ENCODE measurements at places on chromosomes 2 and 18.

DNA sequence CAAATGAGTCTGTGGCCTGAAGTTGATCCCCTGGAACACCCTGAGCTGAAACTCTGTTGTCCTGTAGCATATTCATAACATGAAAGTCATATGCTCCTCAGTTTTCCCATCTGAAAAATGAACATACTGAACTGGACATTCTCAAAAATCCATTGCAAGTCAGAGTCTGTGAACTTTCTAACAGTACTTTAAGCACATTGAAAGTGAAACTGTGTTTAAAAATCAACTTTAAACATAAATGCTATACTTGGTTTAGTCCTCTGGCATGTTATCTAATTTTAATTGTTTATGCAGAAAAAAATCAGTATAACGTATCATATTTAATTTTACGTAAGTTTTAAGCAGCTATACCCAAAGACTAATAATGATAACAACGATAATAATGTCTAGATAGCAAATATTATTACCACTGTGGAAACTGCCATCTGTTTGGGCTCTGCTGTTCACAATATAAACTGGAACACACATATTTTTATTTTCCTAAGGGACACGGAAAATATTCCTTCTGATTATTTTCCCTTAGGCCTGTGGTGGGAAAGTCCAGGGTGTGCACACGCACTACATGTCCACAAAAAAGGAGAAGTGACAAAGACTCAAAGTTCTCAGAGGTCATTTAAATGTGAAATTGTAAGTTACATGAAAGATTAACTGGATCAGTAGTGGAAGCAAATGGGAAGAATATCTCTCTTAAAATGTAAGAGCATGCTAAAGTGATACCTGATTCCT is 56.1 kb upstream of the TTN start:
- DNase-seq, result no peak

- DNase-seq, result no peak
Observed at GRCh38 chr2:134177351-134177931, 76.4 kb upstream of the MGAT5 start.

DNA sequence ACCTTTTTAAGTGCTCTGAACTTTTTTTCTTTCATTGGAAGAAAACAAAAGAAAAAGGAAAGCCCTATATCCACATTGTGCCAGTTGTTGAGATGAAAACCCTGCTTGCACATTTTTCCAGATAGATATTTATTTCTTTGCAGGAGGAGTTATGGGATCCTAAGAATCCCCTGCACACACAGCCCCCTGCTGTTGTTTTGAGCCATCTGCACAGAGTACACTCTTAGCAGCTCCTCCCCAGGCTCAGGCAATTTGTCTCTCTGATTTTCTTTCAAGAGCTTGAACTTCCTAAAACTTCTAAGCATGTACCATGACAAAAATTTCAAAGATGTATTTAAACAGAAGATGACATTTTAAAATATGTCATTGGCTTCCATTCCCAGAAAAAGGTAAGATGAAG is 436.9 kb downstream of the METTL4 start:
- DNase-seq, result no peak

GRCh38 chr2:217099561-217099960 is 239.7 kb upstream of the TNP1 start:
- DNase-seq, result no peak

DNA sequence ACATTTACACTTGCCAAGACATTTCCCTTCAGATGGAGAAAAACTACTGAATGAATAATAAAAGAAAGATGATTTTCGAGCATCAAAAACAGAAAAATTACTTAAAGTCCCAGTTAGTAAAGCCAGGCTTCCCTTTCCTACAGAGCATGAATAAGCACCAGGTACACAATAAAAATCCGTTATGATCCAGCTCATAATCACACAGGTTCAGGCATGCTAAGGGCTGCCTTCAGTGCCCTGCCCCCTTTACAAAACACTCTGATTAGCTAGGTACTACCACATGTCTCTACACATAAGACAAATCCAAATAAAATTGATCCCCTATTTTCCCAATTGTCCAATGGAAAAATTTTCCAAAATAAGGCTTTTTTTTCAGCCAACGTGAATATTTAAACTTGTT is 413.2 kb upstream of the LRATD1 start:
- DNase-seq, result no peak

DNA sequence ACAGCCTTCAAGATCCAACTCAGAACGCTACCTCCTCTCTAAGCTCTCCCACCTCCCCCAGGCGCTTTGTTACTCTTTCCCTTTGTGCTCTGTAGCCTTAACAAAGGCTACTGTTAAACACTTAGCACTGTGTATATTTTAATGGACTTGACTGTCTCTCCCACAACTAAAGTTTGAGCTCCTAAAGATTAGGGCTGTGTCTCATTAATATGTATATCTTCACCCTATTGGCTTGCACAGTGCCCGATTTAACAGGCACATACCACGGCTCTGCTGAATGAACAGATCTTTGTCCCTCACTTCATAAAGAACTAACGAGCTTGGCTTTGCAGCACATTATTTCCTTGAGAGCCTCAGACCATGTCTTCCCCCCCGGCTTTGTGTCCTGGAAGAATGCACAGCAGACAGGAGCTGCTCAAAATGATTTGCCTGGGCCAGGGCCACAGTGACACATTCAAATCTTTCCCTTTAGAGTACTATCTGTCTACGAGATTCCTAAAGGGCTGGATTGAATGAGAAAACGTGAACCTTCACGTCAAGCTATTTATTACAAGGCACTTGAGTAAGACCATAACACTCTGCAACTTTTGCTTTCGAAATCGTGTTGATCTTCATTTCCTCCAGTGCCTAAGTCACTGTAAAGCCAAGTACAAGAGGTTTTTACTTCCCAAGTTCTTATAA is 22.1 kb downstream of the ABHD3 start:
- DNase-seq, result no peak

- DNase-seq, result no peak
Observed at GRCh38 chr18:7062236-7062635, 55.4 kb downstream of the LAMA1 start.

DNA sequence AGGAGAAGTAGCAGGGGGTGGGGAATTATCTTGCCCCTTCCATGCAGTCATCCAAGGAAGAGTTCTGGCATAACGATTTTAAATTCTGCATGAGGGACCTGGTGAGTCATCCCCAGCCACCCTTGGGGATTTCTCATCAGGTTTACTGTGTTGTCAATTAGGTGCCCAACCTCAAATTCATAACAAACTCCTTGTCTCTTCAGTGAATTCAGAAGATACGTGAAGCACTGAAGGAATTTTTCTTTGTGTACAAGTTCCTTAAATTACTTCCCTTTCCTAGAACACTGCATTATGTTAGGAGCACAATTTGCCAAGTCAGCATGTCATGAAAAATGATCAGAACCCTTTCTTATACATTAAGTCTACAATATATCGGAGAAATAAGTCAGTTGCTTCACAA is 70.8 kb upstream of the NOSTRIN start:
- no peak for DNase-seq

GRCh38 chr2:46499392-46499785 is 20.0 kb downstream of the TMEM247 start:
- no peak for DNase-seq

Data from putamen (tissue), 1 donor.